ENCODE measurements at places on chromosomes 16 and 17.

DNA sequence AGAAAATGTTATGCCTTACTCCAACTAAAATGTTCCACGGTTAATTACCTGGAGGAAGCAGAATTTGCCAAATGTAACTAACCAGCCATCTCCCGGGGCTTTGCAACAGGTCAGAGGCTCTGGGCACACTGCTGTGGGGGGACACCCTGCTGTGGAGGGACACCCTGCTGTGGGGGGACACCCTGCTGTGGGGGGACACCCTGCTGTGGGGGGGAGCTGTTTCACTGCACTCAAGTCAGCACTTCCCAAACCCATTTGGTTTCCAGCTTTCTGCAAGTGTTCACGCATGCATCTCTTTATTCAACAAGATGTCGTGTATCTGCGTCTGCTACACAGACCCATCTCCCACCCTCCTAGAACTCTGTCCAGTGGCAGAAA, 239.5 kb downstream of the C16orf95 start:
- no peak for DNase-seq

- DNase-seq: no peak
These were observed 129.9 kb downstream of the TMEM132E start for GRCh38 chr17:34709158-34709754.

GRCh38 chr16:73878611-73879010, 418.0 kb upstream of the PSMD7 start:
- DNase-seq: no peak

GRCh38 chr16:3459401-3460090, 16.1 kb downstream of the NAA60 start:
- DNase-seq: no peak

DNA sequence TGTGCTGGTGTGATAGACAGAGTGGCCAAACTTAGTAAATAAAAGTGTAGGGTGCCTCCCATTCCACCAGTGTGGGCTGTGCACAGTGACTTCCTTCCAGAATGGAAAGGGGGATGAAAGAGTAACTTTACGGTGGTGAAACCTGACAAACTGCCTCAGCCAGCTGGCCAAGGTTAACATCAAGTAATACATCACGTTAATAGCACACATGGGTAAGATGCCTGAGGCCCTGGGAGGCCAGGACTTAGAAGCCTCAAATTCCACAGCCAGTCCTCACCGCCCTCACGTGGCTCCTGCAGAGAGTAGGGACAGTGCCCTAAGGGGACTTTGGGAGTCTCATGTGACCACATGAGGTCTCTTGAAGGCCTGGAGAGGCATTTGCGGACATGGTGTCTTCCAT, 14.1 kb downstream of the RMI2 start:
- DNase-seq: no peak

GRCh38 chr17:5047446-5047845, 12.2 kb upstream of the SLC52A1 start:
- DNase-seq: no peak

DNA sequence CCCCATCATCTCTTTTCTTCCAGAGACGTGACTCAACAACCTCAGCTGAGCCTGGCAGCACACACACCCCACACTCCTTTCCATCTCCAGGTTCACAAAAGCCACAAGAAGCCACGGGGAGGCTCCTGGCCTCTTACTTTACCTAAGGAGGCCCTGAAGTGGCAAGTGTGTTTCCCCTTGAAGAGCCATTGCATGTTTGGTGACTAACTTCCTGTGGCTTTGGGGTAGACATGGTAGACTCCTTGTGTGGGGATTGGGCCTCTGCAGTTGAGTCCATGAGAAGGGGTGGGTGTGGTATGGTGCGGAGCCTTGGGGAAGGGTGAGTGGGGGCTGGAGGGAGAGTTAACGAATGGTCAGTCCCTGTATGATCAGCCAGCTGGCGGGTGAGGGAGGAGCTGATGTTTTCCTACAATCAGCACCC, 24.2 kb downstream of the SAP30BP start:
- no peak for DNase-seq

GRCh38 chr17:40800381-40800780, 622 bp upstream of the KRT28 start:
- DNase-seq: no peak

GRCh38 chr17:67666028-67666427, 51.7 kb upstream of the NOL11 start:
- no peak for DNase-seq

- DNase-seq: no peak
These were observed at the start of gene CD19 for GRCh38 chr16:28931801-28932225. CD19 (plus strand) TSS chr16:28931971; CDS start chr16:28932001, 30 bp downstream.

DNA sequence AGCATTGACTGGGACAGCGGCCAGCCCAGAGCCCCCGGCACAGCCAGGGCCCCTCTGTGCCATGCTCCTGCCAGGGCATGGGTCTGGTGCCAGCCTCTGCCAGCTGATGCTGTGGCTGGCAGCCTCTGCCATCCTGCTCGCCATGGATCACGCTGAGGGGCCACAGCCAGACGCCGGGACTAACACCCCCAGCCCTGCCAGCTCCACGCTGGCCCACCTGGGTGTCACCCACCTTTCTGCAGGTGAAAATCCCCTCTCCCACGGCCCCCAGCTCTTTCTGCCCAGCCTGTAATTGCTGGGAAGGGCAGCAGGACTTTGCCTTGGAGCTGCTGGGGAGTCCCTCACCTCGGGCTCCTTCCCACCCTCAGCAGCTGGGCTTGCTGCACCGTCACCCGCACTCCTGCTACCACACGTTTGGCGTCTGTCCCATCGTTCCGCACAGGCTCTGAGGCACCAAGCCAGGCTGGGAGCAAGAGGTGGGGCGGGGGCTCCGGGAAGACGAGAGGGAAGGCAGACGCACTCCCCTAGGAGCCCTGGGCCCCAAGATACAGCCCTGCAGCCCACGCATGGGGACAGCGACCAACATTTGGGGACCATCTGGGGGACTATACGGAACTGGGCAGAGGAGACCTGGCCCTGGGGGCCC, 42.0 kb upstream of the ACSF3 start:
- no peak for DNase-seq

DNA sequence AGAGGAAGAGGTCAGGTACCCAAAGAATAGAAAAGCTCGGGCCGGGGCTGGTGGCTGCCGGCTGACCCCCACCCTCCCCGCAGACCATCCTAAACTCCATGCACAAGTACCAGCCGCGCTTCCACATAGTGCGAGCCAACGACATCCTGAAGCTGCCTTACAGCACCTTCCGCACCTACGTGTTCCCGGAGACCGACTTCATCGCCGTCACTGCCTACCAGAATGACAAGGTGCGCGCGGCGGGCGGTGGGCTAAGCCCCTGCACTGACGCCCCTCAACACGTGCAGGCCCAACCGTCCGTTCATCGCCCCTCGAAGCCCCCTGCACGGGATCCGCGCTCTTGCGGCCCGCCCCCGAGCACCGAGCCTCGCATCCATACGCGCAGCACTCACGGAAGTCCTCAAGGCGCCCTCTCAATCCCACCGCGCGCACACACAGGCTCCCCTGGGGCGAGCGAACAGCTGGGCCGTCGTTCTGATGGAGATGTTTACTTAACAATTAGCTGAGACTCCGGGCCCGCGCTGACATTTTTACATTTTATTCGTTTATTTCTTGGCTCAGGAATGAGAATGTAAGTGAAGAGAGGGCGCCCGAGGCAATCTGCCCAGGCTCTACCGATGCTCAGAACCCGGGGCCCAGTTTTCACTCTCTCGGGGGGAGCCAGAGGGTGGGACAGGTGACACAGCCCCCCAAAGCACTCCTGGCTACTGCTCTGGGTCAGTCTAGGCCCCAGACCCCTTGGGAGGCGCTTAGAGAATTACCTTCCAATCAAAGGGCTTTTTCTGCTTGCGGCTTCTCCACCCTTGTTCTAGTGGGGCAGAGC, 3.5 kb downstream of the TBX2 start:
- no peak for DNase-seq

DNA sequence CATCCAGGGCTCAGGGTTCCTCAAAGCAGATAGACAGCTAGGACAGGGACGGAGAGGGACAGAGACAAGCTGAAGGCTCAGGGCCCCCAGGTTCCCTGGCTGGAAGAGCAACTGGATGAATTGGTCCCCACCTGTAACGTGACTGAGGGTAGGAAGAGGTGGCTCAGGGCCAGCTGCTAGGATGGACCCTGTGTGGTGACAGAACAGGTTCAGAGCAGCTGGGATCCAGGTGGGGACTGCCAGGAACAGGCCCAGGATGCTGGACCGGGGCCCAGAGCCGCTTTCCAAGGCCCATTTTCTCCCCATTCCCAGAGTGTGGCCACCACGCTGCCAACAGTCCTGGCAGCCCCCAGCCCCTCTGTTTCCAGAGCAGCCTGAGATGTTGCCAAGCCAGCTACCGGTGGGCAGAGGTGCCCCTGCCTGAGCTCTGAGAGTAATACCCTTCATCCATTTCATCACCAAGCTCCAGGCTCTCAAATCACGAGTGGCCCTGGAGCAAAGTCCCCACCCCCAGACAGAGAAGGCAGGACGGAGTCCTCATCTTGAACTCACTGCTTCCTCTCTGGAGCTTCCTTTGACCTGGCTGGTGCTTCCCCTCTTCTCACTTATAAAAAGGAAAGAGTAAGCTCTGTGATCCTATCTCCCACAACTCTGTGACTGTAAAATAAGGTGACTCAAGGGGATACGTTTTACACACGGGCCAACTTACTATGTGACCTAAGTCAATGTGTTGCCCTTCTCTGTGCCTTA, 79.6 kb downstream of the TMEM132E start:
- no peak for DNase-seq

DNA sequence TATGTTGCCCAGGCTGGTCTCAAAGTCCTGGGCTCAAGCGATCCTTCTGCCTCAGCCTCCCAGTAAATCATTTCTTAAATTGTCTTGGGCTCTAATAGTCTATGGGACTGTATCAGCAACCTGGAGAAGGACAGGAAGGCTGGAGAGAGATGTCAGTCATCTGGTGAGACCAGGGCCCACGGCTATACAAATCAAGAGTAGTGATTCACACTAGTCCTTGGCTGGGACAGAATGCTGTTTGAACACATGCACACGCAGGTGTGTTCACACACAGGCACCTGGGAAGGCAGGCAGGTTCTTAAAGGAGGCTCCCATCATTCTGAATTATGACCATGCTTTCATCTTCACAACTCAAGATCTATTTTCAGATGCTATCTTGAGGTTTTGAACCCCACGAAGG, 14.1 kb downstream of the NQO1 start:
- DNase-seq: no peak

GRCh38 chr17:76844846-76845245, 23.4 kb upstream of the MGAT5B start:
- no peak for DNase-seq

- DNase-seq: peak; percentile 23
These were observed 576 bp downstream of the EPOP start for GRCh38 chr17:38674014-38674748.

DNA sequence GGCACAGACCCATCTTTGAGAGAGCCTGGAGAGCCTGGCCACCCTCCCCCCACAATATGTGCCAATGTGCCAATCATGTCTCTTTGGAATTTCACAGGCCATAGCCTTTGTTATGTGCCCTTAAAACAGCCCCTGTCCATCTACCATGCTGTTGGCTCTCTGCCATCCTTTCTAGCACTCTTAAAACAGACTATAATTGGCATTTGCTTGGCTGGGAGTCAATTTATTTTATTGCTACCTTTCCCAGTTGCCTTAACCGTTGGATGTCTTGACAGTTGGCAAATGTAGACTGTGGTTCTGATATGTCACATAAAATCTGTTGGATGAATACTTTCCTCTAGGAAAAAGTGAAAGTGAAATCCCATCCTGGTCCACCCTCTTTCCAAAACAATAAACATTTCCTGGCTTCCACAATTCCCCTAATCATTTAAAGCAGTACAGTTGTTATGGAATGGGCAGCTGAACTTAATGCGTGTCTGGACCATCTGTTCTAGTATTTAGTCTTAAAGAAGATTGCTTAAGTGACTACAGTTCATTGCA, 394.0 kb downstream of the KCNJ2 start:
- no peak for DNase-seq

GRCh38 chr17:61087024-61087423, 312.6 kb upstream of the TBX2 start:
- DNase-seq: no peak

- DNase-seq: no peak
These were observed 32.7 kb upstream of the LRRC37A start for GRCh38 chr17:46262271-46262670.

- DNase-seq: no peak
These were observed 8.5 kb downstream of the CSF3 start for GRCh38 chr17:40023590-40024292.

DNA sequence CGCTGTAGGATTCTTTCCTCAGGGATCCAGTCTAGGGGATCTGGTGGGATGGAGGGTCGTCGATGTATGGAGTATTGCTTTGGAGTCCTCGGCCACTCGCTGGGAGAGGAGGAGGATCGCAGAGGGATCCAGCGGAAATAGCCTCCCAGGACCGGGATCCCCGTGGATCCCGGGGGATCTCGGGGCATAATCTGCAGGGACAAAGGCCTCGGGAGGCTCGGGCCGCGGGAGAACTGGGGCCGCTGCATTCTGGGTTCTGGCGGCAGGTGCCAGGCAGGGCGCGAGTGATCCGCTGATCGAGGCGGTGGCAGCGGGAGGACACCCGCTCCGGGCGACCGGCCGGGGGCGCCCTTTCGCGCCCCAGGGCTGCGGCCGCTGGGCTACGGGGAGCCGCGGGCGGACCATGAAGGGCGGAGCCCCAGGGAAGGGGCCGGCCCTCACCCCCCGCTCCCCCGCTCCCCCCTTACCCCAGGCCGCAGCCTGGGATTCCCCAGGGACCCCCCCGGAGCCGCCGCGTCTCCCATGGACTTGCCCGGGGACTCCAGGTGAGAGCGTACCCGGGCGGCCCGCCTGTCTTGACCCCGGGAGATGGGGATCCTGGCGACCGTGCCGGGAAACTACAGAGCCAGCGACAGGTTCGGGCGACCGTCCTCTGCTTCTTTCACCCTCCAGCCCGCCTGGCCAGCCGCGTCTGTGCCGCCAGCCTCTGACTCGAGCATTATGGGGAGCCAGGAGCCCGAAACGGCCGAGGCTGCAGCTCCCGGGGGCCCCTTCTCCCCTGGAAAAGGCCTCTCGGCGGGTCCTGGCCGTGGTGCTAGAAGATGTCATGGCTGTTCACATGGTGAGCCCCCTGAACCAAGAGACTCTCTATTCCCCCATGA, 604 bp downstream of the PRR14 start:
- DNase-seq: peak; percentile 43

DNA sequence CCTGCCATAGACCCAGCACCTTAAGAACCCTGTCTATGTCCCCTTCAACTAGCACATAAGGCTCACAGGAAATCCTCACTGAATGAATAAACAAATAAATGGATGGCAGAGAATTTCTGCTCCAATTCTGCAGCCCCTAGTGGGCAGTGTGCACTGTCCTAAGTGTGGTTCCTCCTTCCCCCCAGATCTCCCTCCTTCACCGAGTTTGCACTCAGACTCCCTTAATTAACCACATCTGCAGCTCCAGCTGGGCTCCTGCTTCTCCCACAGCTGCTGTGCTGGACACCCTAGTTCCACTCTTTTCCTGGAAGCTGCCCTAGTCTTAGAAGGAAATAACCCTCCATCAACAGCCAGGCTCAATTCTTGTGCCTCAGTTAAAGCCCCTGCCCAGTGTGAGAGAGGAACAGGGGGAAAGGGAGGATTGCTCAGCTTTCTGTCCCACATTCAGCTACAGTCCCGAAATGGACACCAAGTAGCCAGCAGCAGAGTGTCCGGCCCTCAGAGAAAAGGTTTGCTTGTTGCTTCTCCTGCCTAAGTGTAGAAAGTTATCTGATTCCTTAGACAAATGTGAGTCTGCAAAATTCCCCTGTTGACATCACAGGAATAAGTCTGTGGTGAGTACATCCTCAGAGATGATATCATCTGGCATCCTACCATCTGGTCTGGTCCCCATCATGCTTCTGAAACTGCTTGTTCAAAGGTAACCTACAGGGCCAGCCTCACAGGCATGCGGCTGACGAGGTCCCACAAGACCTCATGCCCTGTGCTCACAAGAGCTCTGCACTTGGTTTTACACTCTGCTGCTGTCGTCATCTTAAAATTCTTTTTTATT, 12.3 kb downstream of the LRRC3C start:
- peak; percentile 23 for DNase-seq

- peak; percentile 59 for DNase-seq
These were observed 76.7 kb downstream of the CHD9 start for GRCh38 chr16:53131363-53132071.

Measured in stimulated activated CD8-positive, alpha-beta memory T cell treated with anti-CD3 and anti-CD28 coated beads, Interleukin-7, amount 100 ng/mL, for 4 hours (primary cell).